ENCODE measurements at places on chromosomes 5 and 9.

GRCh38 chr5:166994226-166994625, 1297.2 kb upstream of the WWC1 start:
- no peak for DNase-seq

DNA sequence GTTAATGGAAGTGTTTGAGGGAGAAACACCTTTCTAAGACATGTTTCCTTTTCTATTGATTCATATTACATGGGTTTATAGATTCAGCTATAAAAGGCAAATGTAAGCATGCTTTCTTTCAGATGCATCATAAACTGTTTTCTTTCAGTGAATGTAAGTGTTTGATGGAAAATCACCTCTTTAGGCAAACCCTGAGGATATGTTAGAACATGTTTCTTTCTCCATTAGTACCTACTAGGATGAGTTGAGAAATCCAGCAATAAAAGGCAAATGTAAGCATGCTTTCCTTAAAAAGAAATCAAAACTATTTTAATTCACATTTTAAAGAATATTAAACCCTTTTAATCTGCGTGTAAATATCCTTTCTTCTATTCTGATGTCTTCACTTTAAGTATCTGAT, 31.6 kb downstream of the FNIP1 start:
- no peak for DNase-seq

- DNase-seq, result no peak
Measured at GRCh38 chr9:6459718-6460117, 46.7 kb downstream of the UHRF2 start.

DNA sequence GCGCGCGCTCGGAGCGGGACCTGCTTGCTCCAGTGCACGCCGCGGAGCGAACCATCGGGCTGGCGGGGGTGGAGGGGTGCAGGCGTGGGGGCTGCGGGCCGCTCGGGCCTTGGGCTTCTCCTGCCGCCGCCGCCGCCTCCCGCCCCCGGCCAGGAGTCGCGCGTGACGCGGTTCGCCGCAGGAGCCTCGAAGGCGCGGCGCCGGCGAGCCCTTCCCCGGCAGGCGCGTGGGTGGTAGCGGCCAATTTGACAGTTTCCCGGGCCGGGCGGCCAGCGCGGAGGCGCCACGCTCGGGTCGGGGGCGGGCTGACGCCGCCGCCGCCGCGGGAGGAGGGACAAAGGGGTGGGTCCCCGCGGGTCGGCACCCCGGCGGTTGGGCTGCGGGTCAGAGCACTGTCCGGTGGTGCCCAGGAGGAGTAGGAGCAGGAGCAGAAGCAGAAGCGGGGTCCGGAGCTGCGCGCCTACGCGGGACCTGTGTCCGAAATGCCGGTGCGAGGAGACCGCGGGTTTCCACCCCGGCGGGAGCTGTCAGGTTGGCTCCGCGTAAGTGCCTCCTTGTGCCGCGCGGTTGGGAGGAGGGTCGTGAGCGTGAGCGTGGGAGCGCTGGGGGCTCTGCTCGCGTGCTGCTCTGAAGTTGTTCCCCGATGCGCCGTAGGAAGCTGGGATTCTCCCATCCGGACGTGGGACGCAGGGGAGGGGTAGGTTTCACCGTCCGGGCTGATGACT, at the start of gene TJP2:
TSS of gene TJP2 (plus strand) at position 387 of the 725 bp plus-strand sequence. CDS start at position 483, 96 bp downstream.
- no peak for DNase-seq

DNA sequence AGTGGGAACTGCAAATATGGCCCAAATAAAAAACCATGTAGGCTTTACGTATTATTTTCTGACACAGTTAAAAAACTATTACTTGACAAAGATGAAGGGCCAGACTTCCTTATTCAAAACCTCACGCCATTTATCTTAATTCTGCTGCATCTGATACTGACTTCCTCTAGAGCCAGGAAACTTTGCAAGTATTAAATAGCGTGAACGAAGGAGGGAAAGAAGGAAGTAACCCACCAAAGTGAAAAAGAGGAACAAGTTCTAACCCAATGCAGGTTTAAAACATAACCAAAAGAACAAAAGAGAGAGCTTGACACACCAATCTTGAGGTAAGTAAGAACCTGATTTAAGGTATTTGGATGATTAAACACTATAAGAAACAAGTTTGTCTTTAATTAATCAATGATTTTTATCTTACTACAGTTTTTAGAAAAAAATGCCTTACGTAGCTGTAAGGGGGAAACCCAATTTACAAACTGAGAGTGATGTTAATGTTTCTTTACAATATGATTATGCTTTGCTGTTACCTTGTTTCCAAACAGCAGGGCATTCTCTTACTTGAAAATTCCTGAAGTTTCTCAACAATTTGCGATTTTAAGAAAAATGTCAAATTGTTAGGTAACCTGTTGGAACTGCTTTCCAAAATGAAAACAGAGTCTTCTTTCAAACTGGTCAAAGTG, at the start of gene GAPT:
TSS of gene GAPT (plus strand) at position 220 of the 677 bp plus-strand sequence. CDS start 3,102 bp downstream, outside the sequence.
- no peak for DNase-seq

- DNase-seq, result no peak
Measured at GRCh38 chr5:119239119-119239417, 116.8 kb upstream of the TNFAIP8 start.

DNA sequence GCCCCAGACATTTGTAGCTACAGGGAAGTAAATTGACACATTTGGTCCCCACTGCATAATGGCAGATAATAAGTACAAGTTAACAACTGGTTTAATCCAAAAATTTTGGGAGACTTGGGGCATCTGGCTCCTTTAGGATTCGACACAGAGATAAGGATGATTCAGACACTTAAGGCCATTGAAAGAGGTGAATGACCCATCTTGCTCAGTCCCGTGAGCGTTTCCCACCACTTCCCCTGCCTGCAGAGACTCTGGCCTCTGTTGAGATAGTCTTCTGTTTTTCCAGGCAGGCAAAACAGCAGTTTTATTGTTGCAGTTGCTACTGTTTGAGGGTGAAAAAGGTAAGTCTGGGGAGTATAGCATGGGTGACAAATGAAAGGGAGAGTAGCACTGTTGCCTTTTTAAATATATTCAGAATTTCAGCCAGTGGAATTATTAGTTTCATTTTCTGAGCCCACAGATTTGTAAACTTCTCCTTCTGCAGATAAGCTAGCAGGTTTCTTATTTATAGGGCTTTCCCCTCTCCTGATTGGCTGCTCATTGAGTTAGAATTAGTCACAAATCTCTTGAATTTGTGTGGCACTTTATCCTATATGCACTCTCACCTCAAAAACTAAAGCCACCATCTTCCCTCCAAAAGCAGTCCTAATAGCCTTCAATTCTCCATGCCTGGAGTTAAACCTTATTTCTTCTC, 19.3 kb downstream of the ACO1 start:
- no peak for DNase-seq

- no peak for DNase-seq
Measured at GRCh38 chr9:93198838-93199625, 15.1 kb downstream of the WNK2 start.

DNA sequence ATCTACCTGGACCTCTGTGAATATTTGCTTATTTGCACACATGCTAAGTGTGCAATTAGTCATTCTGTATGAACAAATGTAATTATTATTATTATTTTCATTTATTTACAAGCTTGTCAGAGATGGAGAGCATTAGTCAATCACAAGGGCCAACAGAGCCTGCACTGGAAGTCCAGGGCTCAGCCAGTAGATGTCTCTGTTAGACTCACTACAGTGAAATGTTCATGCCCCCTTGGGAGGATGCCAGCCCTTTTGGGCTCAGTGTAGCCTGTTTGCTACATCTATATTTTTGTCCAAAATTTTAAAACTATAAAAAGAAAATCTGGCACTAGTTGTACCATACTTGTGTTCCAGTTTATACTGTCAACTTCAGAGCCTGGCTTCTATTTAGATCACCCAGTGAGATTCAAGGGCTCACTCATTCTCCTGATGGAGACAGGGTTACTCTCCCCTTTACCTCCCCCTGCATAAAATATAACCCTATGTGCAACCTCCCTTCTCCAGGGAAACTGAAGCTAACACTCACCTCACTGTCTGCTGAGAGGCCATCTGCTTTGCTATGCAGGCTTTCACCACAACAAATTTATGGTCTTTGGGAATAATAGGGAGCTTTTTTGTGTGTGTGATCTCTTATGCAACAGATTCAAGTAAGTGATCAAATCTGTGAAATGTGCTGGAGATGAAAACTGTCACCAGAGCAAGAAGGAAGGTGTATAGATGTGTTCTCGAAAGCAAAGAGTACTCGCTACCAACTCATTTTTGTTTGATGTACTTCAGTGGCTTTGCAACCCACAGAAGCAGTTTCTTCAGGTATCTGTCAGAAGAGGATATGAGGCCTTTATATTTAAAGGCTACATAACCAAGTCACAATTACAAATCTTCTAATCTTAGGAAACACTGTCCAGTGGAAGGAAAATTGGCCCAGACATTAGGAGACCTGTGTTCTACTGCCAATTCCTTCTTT, 99.9 kb upstream of the TLE4 start:
- DNase-seq, result no peak

DNA sequence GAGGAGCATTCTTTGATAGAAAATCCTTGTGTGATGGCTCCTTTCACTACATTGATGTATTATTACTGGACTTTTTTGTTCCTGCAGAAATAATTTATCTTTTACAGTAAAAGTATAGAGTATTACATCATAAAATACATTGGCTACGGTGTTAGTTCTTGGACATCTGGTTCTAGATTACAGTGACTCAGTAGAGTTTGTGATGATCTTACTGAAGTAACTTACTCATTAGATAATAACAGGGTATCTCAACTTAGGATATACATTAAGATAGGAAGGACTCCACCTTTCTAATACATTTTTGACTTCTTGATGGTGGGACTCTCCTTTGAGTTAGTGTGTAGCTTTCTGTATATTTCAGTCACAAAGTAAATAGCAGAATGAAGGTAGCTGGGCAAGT, 59.1 kb downstream of the ZNF462 start:
- DNase-seq, result no peak

DNA sequence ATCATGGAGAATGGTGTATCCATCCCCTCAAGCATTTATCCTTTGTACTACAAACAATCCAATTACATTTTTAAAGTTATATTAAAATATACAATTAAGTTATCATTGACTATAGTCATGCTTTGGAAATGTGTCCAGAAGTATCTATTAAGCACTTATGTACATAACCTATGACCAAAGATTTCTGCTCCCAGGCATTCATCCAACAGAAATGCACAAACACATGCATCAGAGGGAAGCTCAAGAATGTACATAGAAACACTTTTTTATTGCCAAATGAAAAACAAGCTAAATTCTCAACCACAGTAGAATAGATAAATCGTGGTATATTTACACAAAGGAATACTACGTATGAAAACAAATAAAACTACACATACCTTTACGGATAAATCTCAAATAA, 700.5 kb upstream of the ZNF608 start:
- no peak for DNase-seq

GRCh38 chr5:75885849-75886596, 168.8 kb upstream of the POC5 start:
- no peak for DNase-seq

DNA sequence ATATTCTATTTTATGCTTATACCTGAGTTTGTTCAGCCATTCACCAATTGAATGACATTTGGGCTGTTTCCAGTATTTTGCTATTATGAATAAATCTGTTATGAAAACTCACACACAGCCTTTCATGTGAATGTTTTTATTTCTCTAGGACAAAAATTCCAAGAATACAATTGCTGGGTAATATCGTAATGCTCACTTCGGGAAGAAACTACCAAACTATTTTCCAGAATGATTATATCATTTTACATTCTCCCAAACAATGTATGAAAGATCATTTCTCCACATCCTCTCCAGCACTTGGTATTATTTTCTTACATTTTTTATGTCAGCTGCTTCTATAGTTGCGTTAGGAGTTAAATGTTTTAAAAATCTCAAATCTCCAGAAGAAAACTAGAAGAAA, 58.3 kb upstream of the LHFPL2 start:
- DNase-seq, result no peak

- no peak for DNase-seq
Measured at GRCh38 chr5:144361406-144361805, 190.7 kb downstream of the KCTD16 start.

DNA sequence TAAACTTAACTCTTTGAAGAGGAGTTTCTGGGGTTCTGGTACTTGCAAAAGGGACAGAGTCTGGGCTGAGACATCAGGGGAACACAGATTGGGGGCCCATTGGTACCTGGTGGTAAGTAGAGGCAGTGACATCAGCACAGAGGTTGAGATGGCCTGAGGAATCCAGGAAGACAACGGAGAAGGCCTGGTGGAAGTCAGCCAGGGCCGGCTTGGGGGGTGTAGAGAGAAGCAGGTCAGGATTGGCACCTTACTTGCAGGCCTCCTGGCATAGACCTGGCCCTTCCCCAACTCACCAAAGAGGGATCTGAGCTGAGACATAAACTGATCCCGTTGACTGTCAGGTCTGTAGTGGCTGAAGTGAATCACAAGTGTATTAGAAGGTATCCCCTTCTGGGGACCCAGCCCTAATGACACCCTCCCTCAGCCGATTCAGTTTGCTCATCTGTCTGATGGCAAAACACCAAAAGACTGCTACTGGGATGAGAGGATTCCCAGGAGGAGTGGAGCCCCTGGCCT, 5.5 kb downstream of the NOL6 start:
- DNase-seq, result no peak

DNA sequence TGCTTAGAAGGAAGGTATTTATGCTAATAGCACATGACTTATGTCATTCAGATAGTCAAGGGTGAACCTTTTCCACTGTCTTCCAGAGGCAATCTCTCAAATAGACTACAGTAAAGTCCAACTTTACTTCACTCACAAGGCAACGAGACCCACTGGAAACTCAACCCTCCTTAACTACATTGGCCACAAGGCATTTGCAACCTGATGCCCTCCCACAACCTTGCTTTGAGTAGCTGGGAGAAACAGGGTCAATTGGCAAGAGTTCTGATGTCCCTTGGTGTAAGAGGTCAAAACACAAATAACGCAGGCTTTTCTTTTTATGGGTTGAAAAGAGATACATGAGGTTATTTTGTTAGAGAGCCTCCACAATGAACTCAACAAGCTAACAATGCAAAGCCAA, 6.1 kb downstream of the GAS1 start:
- DNase-seq, result no peak

DNA sequence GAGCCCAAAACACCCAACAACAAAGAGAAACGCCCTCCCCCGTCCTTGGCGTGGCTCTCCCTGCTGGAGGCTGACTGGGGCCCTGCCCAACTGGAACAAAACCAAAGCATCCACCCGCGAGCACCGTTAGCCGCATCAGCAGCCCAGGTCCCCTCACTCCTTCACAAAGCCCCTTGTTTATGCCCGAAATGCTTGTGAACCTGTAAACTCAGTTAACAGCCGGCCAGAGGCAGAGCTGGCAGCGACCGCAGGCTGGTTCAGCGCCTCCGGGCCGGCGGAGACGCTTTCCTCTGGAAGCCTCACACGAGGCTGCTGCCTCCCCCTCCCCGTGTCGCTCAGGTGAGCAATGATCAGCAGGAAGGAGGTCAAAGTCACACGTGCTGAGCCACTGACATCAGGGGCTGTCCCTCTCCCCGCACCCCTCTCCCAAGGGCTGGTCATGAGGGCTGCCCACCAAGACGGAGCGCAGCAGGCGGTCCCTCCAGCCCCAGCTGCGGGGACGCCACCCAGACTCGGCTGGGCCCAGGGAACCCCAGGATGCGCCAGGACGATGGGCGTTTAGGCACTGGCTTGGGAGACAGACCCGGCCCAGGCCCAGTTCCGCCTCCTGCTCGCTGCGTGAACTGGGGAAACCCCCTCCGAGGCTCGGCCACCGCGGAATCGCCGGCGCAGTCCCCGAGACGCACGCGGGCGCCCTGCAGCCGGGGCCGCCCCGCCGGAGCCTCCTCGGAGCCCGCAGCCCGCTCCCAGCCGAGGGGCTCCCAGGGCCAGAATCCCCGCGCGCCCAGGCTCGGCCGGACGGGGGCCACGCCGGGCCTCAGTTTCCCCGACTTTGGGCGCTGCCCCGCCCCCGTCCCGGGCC, 563 bp downstream of the SNAPC4 start:
- no peak for DNase-seq
